Activated effector memory CD4-positive, alpha-beta T cell treated with Interleukin-2 at 50 U/mL for 16 hours (primary cell): ENCODE measurements at places on chromosomes 4 and X.

DNA sequence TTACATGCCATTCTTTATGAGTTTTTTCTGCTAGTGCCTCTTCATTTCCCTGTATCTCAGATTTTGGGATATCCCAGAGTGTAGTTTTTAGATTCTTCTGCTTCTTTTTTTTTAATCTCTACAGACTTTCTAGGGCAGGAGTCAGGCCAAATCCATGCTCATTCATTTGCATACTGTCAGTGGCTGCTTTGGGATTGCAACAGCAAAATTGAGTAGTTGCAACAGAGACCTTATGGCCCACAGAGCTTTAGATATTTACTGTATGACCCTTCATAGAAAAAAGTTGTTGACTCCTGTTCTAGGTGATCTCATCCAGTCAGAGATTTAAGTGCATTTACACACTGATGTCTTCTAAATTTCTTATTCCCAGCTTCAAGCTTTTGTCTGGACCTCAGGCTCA, 35.3 kb downstream of the ARFIP1 start:
- no peak for DNase-seq

DNA sequence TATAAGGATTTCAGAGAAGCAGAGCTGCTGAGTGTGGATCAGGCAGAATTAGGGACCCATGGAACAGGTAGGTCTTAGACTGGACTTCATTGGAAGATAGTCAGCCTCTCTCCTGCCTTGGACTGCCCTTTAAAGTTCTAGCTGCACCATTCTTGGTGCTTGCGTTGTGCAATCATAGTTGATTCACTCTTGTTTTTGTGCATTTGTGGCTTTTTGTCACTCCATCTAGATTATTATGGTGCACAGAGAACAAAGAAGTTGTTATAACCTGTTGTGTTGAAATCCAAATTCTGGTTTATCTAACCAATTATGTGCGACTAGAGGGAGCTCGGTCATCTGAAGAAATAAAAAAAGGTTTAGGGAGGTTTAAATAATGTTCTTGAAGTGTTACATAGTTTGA, 59.3 kb downstream of the JADE1 start:
- no peak for DNase-seq

- DNase-seq, result no peak
Observed at GRCh38 chr4:80948141-80948540, 82.4 kb upstream of the BMP3 start.

GRCh38 chr4:27007507-27007906, 146.9 kb downstream of the STIM2 start:
- DNase-seq, result no peak

GRCh38 chrX:53288189-53288588, 6.8 kb upstream of the IQSEC2 start:
- DNase-seq, result no peak

GRCh38 chrX:135421537-135421931, 210 bp upstream of the SMIM10L2A start:
- peak; percentile 82 for DNase-seq

DNA sequence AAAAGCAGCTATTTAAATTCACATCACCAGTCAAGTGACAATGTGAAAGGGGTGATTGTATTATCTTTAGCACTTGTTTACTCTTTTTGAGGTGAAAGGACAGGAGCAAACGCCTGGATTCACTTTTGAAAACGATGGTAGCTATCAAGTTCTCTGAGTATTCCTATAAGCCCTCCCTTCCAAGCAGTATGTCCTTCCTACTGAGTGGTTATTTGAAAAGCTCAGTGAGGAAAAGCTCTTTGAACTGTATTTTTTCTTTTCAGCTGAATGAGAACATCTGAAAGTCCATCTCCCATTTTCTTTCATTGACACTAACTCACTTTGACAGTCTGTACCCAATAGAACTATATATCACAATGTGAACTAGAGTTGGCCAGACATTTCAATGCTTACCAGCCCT, 9.1 kb upstream of the CTSO start:
- no peak for DNase-seq

DNA sequence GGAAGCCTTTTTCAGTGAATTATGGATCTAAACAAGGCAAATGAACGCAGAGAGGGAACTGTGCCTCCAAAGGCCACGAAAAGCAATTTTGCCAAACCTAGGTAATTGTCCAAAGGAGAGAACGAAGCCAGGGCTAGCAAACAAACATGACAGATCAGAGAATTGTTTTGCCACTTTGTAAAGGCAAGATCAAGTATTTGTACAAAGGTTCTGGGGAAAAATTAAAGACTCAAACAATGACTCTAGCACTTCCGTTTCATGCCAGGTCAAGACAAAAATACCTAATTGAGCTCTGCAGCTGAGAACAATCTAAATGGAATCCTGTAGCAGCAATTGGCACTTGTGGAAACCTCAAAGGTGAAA, 8.5 kb downstream of the RBM47 start:
- DNase-seq, result no peak

DNA sequence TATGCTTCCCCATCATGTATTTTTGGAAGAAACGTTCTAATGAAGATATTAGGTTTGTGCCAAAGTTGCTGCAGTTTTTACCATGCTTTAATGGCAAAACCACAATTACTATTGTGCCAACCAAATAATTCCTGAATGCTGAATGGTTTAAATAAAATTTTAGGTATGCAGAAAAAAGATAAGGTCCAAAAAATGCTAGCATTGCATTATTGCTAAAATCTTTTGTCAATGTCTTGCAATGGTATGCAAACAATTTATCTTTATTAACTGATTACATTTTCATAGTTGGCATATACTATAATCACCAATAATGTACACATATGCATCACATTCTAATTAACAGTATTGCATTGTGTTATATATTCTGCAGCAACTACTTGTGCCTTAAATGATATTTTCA, 1657.4 kb upstream of the IGFBP7 start:
- DNase-seq, result no peak

DNA sequence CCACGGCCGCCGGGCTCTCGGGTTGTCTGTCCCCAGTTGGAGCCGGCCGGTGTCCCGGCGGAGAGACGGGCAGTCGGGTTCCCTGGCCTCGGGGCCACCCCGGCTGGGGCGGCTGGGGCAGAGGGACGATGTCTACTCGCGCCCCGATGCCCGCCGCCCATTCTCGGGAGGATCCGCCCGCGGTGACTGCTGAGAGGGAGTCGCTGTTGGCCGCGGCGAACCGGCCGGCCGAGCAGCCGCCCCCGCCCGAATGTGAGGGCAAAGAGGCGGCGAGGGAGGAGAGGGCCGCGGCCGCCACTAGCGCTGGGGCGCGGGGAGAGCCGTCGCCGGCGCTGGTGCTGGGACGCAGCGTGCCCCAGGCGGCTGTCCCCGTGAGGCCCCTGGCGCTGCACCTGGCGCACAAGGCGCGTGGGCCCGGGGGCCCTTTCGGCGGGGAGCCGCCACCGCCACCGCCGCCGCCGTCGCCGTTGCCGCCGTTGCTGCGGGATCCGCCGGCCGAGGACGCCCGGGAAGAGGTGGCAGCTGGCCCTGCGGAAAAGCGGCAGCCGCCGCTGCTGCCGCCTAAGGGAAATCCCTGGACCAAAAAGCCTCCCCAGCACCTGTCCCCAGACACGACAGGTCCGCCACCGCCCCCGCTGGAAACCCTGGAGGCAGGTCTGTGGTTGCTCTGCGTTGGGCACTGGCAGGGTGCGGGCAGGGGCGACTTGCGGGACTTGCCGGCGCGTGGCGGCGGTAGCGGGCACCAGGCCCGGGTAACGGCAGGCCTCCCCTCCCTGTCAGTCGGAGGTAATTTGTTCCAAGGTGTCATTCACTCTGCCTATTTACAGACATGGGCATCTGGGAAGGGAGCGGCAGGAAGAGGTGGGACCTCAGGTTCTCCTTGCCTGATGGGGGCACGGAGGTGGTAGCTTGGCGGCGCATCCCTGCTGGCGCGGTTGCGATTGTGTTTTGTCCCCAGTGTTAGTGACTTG, 739 bp downstream of the LARP1B start:
- peak; percentile 39 for DNase-seq

DNA sequence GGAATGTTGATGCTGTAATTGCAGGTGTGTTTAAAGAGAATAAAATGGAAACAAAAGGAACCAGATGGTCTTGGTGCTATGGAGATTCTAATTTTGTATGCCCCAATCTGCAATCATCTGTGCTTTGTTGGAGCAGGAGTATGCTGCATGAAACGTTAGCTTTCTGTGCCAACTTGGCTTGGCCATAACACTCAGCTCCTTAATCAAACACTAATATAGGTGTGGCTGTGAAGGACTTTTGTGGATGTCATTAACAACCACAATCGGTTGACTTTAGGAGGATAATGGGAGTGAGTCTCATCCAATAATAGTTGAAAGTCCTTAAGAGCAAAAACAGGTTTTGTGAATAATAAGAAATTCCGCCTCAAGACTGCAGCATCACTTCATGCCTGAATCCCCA, 399.2 kb downstream of the NLGN4X start:
- no peak for DNase-seq

- DNase-seq, result no peak
Observed at GRCh38 chr4:178086320-178086719, 644.1 kb upstream of the AGA start.

DNA sequence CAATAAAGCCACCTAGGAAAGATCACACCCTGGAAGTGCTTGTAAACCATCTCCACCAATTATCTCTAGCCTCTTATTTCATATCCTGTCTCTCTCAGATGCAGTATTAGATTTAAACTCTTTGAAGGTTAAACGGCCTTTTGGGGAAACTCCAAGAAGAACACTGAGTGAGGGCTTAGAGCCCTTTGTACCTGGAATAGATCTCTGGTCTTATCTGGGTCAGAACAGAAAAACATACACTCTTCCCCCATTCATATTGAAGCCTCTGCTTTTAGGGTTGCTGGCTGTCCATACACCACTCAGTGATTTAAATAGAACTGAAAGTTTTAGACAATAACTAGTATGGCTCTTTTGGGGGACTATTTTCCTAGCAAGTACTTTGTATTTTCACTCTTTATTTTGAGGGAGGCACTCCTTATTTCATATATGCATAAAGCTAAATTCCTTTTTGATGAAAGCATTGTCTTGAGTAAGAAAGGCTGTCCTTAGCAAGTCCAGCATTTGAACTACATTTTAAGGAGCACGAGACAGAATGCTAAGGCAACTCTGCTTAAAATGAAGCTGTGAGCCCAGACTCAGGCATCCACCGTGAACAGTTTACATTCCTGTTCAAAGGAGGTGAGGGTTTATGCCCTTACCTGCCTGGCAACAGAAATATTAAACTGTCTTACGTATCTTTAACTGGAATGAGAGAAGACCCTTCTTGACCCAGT, 17.4 kb downstream of the YY2 start:
- DNase-seq, result no peak

GRCh38 chr4:85778632-85779131, 303.7 kb downstream of the ARHGAP24 start:
- DNase-seq, result no peak

DNA sequence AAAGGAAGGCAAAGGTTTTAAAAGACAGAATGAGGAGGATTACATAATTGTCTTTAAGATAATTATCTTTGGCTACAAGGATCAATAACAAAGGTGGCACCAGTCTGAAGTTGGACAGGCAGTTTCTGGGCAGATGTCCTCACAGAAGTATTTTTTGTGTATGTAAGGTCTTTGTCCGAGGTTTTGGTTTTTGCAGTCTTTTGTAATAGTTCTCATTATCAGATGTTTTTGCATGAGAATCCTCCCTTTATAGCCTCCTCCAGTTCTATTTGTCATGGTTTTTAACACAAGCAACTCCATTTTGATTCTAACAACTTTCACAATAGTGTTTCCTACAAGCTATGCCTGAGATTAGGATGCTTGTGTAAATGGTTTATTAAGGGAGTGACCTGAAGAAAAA, 286.2 kb downstream of the IL1RAPL2 start:
- no peak for DNase-seq

DNA sequence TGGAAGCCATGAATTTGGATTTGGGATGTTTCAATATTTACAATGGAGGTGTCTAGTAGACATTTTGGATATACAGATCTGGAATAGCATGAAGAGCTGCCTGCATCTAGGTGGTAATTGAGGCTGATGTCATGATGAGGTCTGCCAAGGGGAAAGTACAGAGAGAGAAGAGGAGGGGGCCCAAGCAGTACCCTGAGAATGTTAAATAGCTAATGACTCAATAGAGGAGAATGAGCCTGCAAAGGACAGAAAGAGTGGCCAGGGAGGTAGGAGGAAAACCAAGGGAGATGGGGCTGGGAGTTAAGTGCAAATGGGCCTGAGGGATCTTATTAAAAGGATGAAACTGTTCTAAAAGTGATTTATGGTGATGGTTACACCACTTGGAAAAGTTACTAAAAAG, 182.2 kb upstream of the KIT start:
- no peak for DNase-seq

DNA sequence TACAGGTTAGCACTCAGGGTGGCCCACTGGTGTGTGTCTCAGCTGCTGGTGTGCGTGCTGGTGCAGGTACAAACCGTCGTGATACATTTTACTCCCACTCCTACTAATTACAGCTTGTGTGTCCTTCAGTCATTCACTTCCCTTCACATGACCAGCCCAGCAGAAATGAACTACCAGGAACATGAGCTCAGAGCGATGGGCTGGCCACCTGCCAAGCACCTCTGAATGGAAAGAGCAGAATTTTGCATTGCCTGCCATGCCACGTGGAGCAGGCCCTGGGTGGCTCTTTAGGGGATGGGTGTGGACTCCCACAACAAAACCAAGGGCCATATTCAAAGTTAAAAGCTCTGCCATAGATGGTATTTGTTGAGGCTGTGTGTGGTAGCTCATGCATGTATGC, 58.9 kb upstream of the PGM2 start:
- no peak for DNase-seq

- no peak for DNase-seq
Observed at GRCh38 chr4:150012851-150013360, 65.3 kb upstream of the DCLK2 start.

- no peak for DNase-seq
Observed at GRCh38 chr4:77117721-77118120, 39.3 kb upstream of the CCNG2 start.

DNA sequence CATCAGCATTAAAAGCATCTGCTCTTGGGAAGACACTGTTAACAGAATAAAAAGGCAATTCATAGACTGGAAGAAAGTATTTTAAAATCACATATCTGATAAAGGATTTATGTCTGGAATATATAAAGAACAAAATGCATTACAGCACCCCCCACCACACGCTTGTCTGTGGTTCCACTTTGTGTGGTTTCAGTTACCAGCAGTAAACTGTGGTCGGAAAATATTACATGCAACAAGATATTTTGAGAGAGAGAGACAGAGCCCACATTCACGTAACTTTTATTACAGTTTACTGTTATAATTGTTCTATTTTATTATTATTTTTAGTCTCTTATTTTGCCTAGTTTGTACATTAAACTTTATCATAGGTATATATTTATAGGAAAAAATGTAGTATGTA, 21.2 kb upstream of the PDE6B start:
- no peak for DNase-seq
